M059J (cell line): ENCODE measurements at places on chromosomes 3 and 15. TPM values are rescaled to one million over a fixed set of nuclear protein-coding genes. Genes with fewer than 3 reads are reported as not detected.

CACNA2D3 gene
- 0.91 TPM in 2 replicates for total RNA-seq

GRCh38 chr3:23035927-23036640 lies 167.0 kb upstream of the UBE2E2 start:
- no peak for DNase-seq

DNA sequence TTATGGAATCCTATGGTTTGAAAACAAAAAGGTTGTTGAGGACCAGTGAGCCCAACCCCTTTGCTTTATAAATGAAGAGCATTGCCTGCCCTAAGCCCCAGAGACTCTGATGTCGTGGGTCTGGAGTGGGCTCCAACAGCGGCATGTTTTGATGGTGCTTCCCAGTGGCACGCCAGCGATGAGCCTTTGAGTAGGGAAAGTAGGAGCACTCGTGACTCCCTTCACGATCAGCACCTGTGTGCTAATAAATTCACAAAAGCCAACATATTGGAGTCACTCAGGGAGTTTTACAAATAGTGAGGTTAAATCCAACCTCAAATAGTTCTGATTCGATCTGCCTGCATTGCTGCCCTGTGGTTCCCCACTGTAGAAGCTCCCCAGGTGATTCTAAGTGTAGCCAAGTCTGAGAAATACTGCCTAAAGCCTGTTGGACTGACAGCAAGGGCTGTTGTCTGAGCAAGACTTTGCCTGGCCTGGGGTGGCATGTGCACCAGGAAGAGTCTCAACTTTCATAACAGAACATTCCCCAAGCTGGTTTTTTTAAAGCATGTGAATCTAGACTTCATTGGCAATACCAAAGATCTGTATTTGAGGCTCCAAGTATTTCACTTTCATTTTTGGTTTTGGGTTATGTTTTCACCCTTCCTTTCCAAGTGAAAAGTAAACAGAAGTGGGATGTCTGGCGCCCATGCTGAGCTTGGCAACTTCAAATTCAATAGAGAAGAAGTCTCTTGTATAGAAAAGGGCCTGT lies 9.9 kb downstream of the CCR5 start:
- DNase-seq, result peak; percentile 32

DNA sequence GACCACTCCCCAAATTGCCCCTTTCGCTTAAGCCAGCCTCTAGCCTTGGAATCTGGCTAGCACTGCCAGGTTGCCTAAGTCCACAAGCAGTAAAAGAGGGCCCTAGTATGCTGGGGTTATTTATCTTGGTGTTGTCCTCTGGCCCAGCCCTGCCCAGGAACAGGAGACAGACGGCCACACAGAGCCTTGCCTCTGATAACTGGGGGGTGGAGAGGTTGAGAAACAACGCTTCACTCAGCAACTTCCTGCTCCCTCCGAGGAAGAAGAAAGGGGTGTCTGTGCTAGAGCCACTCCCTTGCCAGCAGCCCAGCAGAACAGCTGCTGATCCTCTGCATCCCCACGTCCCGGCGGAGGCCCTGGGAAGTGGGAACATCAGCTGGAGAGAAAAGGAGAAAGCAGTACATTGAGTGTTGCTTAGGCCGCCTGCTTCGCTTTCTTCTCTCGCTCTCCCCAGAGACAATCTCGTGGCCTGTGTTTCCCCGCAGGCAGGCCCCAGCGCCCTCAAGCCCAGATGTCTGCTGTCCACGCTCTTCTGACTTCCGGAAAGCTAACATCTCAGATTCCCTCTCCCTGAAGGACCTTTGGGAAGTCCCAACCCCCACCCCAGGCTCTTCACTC lies 22.6 kb upstream of the C3orf70 start:
- no peak for DNase-seq

FEM1B gene
- total RNA-seq, result 18.1 and 26.0 TPM in 2 replicates
